Activated CD4-positive, alpha-beta T cell treated with anti-CD3 and anti-CD28 coated beads for 24 hours (primary cell): ENCODE measurements at places on chromosomes 4 and X.

GRCh38 chr4:158667651-158668198 is 4.0 kb downstream of the C4orf46 start:
- no peak for DNase-seq

- no peak for DNase-seq
Measured at GRCh38 chrX:33307911-33308354, 96.6 kb upstream of the DMD start.

- DNase-seq = no peak
Measured at GRCh38 chr4:131316086-131316485, 1833.0 kb upstream of the PCDH10 start.

- DNase-seq = no peak
Measured at GRCh38 chr4:170736710-170737109, 647.0 kb upstream of the AADAT start.

- no peak for DNase-seq
Measured at GRCh38 chr4:33386764-33387163, 2666.6 kb downstream of the PCDH7 start.

DNA sequence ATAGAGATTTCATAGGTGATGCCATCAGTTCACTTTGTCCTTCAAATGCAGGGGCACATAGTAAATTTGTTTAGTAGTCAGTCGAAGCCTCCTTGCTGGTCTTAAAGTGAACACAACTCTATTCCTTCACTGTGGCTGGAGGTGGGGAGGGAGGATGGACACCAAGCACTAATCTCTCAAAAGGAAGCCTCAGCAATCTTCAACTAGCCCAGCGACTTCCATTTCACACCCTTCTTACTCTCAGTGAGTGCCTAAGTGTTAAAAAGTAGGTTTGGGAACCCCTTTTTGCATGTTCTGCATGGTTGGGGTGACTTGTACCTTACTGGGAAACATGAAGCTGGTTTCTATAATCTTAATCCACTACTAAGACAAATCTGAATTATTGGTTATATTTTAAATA is 96.0 kb upstream of the GUCY1A1 start:
- DNase-seq = no peak

DNA sequence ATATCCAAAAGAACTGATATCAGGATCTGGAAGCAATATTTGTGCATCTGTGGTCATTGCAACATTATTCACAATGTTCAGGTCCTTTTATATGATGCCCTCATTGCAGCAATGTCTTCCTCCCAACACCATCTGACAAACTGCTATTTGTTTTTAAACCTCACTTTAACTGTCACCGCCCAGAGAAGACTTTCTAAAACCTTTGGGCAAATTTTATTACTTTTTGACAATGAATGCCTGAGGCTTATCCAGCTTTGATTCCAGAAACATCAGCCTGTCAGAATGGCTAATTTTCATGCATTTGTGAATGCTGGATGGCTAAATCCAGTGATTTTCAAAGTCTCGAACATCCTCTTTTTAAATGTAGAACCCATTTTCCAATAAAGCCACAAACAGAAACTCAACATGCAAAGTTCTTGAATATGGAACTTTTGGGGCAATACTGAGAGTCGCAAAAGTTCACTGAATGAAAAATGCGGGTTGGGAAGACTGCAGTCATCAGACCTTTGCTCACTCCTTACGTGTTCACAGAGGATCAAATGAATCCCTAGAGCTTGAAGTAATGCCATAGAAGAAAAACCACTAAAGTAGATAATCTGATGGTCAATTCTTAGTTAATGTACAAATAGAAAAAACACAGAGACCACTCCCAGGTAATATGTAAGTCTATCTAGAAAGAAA is 10.5 kb downstream of the FGB start:
- no peak for DNase-seq

- no peak for DNase-seq
Measured at GRCh38 chr4:95627024-95627605, 78.3 kb upstream of the UNC5C start.

GRCh38 chr4:21209860-21210259 is 509.6 kb downstream of the PACRGL start:
- no peak for DNase-seq

- no peak for DNase-seq
Measured at GRCh38 chr4:127118681-127119080, 514.1 kb upstream of the INTU start.

GRCh38 chr4:88969271-88969670 is 87.7 kb downstream of the FAM13A start:
- no peak for DNase-seq

DNA sequence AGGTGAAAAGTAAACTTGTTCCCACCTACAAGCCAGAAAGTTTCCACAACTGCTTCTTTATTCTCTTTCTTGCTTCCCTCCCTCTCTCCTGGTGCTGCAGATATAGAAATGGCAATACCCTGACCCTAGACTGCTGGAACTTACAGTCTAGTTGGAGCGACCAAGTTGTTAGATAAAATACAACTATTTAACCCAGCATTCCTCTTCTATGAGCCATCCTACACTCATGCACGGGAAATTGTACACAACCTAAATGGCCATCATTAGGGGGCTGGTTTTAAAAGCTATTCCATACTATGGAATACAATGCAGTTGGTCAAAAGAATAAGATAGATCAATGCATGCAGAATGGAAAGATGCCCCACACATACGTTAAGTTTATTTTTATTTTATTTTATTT is 41.1 kb downstream of the PJA1 start:
- DNase-seq = no peak

- no peak for DNase-seq
Measured at GRCh38 chrX:20056704-20057103, 60.0 kb downstream of the MAP7D2 start.

DNA sequence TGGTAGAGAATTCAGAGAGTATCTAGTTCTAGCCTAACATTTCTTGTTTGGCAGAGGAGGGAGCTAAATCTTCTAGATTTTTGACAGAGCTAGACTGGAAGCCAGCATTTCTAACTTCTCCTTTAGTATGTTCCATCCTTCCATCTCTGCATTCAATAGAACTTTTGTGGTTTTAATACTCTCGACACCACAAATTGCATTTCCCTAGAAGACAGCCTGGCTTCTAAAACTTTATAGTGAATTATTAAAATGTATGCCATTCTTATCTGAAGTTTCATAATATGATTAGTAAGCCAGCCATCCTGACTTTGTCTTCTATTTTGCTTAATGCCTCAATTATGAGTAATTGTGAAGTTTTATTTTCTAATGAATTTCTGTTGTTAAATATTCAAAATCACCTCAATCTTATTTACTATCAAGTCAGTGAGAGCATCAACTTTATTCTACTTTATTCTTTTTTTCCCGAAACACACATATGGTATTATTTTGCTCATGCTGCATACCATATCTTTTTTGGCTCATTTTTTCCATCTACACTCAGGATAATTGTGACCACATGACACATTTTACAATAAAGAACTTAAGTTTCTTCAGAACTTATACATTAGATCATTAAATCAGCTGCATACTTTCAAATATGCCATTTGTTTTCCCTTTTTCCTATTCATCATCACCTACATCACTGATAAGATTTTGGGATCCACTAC is 30.2 kb downstream of the EDNRA start:
- DNase-seq = no peak

GRCh38 chr4:52910115-52910514 is 48.0 kb downstream of the RASL11B start:
- DNase-seq = no peak

DNA sequence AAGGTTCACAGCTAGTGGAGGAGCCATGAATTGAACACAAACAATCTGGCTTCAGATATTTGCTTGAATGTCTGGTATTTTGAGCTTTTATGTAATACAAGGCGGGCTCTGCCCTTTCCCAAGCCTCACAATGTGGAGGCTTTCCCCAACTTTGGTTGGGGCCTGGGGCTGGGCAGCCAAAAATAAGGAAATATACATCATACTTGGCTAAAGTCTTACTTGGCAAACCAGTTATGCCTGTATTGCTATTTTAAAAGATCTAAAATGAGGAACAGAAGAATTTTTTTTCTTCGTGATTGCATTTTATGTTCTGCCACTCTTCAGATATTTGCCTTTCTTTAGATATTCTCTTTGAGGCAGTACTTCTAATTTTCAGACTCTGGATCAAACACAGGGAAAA is 26.1 kb downstream of the ARFIP1 start:
- DNase-seq = no peak

DNA sequence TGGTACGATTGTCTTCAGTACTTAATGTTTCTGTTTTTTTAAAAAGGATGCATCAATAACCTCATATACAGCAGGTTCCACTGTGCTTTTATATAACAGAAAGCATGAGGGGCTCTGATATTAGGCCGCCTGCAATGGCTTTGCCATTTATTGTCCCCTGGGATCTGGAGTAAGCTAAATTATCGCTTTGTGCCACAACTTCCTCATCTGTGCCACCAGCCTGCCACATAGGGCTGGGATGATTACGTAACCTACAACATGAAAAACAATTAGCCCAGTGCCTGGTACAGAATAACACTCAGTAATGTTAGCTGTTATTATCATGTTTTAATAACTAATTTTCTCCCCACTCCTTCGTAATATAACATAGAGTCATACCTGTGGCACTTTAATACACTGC is 65.5 kb upstream of the TRIM2 start:
- no peak for DNase-seq

GRCh38 chr4:72283357-72283756 is 251.6 kb downstream of the NPFFR2 start:
- DNase-seq = no peak

GRCh38 chr4:5804656-5805055 is 88.2 kb downstream of the CRMP1 start:
- DNase-seq = no peak

DNA sequence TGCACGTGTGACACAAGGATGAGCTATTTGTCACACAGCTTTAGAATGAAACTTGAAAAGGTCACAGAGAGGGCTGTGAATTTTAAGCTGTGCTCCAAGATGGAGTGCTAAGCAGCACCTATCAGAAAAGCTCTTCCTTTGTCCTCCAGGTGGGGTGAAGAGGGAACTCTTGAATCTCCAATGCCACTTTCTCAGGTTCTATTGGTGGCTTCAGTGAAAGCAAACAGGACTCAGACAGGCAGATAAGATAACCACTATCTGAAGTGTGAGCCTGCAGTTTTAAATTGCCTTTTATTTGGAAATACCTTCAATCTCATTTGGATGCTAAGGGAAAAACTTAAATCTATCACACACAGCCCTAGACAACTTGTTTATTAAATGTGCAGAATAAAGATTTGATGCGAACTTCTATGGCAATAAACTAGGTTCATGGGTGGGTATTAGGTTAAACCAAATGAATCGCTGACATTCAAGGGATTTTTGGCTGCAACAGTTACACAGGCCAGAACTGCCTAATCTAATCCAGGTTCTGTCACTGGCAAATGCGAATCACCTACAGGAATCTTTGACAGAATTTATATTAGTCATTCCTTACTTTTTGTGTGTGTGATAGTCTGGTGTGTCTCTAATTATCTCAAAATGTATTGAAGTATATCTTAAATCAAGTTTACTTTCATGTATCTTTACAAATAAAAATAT is 13.6 kb upstream of the PDGFRA start:
- DNase-seq = no peak

- DNase-seq = no peak
Measured at GRCh38 chr4:47533689-47534347, 48.7 kb downstream of the ATP10D start.

- DNase-seq = no peak
Measured at GRCh38 chrX:73930300-73930699, 367.3 kb downstream of the CHIC1 start.

DNA sequence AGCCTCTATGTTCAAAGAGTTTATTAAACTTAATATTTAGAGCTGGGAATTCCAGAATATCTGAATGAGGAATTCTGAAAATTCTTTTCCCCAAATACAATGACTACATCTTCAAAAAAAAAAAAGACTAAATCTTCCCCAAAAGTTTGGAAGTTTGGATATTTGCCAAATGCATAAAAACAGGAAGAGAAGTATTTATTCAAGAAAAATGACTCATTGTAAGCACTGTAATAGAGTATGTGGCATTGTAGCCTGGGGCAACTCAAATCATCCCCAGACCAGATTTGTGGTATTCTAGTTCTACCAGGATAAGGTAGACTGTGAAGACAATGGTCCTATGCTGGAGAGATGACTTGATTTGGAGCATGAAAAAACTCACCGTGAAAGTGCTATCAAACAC is 78.5 kb upstream of the PDHA2 start:
- DNase-seq = no peak

DNA sequence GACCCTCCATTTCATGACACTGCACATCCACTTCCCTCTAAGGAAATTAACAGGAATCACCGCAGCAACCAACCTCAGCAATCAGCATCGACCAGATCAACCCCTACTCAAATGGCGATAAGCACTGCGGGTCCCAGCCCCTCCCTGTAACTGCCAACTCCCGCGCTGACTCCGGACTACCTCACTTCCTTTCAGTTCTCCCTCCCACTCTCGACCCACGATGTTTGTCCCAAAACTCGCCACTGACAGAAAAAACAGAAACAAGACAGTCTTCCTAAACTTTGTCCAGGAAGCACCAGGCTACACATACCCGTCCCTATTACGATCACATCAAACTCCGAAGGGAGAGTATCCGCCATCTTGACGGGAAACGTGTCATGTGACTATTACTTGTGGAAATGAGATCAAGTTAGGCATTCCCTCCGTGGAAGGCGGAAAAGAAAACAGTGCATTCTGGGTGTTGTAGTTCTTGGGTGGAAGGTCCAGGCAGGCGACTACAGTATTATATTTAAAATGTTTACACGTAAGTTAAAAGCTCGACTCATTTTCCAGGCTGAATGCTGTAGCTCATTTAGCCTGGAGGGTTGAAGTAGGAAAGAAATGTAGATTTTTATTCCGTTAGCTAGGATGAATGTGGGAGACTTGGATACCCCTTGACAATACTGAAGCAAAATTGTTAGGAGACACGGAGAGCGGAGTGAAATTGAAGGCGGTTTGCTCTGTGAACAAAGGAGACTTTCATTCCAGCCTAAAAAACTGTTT is at the start of gene CHM:
Gene CHM (minus strand): TSS at position 385 of the 762 bp plus-strand sequence. CDS start 26 bp downstream, at position 359.
- peak; percentile 12 for DNase-seq

DNA sequence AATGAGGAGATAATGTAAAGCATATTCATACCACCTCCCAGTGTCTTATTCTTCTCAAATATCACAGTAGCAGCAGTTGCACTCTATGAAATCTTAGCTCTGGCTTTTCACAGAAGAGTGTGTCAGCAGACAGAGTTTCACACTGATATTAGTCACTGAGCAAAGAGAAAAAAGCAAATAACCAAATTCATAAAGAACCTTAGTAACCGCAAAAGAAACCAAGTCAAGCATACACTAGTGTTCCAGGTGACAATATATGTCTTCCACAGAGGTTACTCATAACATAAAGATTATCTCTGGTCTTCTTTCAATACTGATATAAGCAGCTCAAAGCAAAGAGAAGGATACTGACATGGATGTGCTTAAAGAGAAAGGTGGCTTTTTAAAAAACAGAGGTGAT is 181.7 kb upstream of the EDNRA start:
- DNase-seq = no peak

GRCh38 chr4:186900232-186900900 is 176.7 kb upstream of the FAT1 start:
- DNase-seq = no peak

DNA sequence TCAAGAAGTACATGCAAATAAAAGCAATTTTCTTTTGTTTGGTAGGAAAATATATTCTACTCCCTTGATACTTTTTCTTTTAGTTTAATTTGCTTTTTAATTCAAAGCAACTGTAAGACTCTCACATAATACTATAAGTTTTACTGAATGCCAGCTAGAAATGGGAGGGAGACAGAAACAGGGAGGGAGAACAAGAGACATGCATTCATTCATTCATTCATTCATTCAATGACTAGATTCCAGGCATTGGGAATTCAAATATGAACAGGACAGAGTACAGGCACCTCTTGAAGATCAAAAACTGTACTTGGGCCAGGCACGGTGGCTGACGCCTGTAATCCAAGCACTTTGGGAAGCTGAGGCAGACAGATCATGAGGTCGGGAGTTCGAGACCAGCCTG is 85.6 kb downstream of the THOC2 start:
- no peak for DNase-seq
